HEK293T (cell line): ENCODE measurements at places on chromosomes 4 and X.

DNA sequence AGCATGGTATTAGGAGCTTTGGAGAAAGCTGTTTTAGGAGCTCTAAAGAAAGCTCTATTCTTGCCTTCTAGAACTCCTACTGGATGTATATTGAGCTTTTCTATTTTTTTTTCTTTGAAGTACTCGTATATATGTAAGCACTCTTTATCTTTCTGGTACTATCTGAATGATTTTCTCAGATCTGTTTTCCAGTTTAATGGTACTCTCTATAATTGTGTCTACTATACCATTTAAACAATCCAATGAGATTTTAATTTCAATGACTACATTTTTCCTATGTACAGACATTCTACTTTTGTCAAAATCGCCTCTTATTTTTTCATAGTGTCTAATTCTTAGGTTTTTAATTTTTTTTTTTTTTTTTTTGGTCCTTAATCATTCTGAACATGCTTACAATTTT is 328.1 kb downstream of the DCTD start:
- DNase-seq: no peak

GRCh38 chr4:115873048-115873447 is 759.6 kb upstream of the NDST4 start:
- no peak for DNase-seq

GRCh38 chrX:43860646-43861370 is 21.4 kb downstream of the MAOB start:
- no peak for DNase-seq

- peak; percentile 62 for DNase-seq
Measured at GRCh38 chrX:118847676-118848075, 24.1 kb downstream of the ZCCHC12 start.

DNA sequence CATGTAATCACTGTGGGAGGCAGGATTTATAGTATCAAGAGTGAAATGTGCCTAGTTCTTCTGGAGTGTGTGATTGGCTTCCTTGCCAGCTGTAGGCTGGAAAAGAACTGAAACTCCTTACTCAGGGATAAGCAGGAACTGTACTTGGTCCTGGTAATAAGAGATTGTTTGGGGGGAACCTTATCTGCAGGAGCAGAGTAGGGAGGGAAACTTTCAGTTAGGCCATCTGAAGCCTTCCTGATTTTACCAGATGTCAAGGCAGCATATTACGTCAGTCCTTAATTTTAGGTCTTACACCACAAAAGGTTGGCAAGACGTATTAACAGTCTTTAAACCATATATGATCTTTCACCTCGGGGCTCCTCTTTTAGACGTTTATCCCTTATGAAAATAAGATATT is 231.5 kb upstream of the FMR1 start:
- DNase-seq: no peak

DNA sequence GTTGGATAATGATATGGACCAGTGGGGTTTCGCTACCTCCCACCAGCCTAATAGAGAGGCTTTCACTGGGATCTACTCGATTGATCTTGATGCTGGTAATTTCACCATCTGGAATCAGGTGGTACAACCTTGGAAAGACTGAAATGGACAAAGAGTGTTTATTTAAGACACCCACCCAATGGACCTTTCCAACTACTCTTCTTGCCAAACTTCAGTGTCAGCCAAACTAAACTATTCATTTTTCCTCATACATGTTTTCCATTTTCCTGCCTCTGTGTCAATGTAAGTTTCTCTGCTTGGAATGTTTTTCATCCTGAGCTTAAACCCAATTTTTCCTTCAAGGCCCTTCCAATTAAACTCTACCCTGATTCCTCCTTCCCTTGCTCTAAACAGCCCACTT is 92.6 kb downstream of the LNX1 start:
- no peak for DNase-seq

DNA sequence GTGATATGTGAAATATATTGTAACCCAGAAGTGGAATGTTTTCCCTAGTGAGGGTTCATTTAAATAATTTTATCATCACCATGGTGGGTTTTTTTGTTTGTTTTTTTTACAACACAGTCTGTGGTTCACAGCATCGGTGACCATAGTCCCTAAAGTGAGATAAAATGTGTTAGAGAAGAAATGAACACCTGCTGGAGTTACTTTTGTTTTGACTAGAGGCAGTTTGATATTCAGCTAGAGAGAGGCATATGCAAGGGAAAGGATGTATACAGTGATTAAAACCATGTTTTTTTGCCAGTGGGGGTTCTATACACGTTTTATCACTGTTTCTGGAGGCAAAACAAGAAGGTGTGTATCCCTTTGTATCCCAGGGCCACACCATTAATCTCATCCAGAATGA is 541.5 kb downstream of the PCDH7 start:
- DNase-seq: no peak

DNA sequence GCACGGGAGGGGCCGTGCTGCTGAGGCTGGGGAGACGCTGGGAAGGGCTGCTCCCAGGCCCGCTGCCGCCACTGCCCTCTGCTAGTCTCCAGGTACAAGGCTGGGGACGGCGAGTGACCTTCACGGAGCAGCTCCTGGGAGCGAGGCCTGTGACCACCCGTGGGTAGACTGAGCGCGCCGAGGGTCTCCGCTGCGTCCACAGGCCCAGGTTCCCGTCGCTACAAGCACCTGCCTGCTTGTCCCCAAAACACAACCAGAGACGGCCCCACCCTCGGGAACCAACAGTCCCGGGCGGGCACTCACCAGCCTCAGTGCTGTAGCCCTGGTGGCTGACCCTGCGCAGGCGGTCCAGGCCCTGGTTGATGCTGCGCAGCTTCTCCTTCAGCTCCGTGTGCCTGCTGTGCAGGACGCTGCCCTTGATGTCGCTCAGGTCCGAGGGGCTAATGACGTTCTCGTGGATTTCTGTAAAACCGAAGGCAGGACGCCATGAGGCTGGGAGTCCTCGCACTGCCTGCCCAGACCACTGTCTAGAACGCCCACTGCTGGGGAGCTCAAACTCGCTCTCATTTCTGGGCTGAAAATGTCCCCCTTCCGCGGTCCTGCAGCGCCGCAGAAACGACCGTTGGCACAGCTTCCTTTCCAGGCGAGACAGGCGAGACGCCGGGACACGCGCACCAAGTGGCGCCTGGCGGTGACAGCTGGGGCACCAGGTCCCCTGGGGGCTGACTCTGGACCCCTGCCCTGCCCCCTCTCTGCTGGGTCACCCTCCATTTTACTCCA is 14.3 kb downstream of the LRPAP1 start:
- DNase-seq: no peak

- no peak for DNase-seq
Measured at GRCh38 chrX:102341867-102342266, 94.9 kb downstream of the NXF2 start.

GRCh38 chr4:141459020-141459419 is 177.4 kb upstream of the IL15 start:
- no peak for DNase-seq

GRCh38 chrX:132612821-132613564 is 124.2 kb upstream of the MBNL3 start:
- DNase-seq: peak; percentile 63

DNA sequence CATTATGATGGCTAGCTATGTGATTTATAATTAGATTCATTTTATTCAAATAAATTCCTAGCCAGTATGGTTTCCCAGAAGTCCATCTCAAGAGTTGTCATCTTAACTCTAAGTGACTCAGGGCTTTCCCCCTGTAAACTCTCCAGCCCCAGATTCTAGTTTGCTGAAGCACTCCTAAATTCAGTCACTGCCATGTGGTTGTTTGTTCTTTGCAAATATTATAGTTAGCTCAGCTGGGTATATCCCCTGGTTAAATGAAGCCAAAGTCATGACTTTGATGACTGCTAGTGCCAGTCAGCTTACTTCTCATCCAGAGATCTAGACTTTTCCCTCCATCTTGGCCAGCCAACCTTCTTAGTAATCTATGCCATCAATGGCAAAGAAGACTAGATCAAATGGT is 126.0 kb downstream of the GRIA3 start:
- no peak for DNase-seq

DNA sequence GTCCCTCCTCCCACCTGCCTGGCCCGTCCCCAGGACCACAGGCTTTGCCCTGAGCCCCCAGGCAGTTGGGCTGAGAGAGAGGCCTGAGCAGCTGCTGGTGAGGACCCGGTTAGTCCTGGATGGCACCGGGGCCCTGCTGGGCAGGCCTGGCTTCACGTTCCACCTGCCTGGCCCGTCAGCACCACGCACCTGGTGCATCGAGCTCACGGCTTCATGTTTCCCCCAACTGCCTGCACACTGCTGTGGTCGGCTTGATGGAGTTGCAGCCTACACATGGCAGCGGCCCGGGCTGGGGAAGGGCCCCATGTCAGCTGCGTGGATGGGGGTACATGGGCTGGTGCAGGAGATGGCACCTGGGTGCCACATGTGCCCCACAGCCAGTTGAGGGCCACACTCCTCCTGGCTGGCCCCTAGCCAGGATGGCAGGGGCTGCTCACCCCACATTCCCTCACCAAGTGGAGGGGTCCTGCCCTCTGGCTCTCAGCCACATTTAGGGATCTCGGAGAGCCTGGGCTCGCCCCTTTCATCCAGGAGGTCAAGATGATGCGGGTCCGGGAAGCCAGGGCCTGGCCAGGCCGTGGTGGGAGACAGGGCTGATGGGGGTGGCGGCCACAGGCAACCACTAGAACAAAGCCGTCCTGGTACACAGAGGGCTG is 28.5 kb downstream of the NKX1-1 start:
- DNase-seq: no peak

GRCh38 chr4:1363513-1363912 is 16.5 kb downstream of the UVSSA start:
- DNase-seq: no peak

GRCh38 chrX:78746496-78746895 is 1.0 kb upstream of the LPAR4 start:
- DNase-seq: no peak

DNA sequence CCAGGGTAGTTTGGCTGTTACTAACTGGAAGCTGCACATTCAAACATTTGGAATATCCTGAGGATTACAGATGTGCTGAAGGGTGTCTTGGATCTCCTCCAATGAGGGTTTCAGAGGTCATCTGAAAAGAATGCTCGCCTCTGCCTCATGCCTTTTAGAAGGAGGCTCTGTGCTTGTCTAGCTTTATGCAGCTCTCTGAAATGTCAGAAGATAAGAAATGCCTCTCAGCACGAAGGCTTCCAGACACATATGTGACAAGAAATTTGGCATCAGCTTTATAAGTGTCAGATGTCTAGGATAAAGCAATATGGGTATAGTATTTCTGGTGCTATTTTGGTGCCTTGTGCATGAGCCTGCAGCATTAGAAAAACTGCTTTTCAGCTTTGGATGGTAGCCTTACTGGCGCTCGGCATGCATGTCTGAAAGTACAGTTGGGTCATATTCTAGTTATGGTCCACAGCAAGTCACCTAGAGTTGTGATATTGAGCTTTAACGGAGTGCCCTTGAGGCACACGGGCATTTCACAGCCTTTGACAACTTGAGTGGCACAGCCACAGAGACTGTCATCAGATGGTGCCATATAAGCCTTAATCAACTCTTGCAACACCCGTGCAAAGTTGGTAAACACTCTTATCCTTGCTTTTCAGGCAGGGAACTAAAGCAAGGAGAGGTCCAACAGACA is 70.8 kb upstream of the PGRMC2 start:
- no peak for DNase-seq

DNA sequence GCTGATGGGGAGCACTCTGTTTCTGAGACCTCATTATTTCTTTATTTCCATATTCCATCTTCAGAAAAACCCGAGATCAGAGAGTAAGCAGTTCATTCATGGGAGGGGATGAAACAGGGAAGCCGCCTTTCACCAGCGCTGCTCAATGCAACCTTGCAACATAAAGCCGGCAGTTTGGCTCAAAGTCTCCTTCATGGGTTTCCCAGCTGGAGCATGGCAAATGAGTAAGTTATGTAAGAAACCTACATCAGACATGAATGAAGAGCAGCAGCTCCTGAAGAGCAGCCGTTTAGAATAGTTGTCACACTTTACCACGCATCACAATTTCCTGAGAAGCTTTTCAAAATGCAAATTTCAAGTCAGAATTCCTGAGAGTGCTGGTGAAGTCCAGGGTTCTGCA is 578.8 kb downstream of the FSTL5 start:
- no peak for DNase-seq

DNA sequence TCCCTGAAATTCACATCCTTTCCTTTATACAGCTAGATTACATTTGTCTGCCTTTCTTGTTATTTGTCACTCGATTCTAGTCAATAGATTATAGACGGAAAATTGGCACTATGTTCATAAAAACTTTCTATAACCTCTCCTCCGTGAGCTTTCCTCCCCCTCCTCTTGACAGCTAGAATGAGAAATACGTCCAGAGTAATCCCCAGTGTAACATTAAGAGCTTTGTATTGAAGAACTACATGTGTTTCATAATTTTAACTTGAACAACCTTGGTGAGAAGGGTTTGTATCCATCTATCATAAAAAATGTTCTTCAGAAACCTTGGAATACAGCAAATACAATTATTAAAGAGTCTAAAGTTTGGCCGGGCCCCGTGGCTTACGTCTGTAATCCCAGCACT is 1707.4 kb downstream of the PCDH7 start:
- no peak for DNase-seq

DNA sequence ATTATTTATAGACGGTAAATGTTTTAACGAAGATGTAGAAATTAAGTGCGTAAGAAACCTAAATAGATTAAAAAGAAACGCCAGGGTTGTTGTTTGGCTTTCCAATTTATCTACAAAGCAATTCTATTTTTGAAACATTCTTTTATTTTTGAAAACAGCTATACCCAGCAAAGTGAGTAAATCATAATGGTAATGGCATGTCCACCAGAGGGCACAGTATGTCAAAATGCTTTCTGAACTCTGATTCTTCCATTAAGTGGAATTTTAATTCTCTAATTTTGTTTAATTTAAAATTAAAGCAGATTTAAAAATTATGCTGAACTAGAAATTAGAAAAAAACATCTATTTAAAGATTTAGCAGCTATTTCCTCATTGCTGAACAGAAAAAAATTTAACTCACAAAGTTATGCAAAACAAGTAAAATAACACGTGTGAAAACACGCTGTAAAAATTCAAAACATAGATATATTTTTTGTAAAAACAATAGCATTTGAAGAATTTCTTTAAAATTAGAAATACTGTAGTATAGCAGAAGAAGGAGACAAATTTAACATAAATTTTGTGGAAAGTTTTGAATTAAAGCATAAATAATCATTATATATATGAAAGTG is 26.5 kb downstream of the RASSF6 start:
- no peak for DNase-seq

DNA sequence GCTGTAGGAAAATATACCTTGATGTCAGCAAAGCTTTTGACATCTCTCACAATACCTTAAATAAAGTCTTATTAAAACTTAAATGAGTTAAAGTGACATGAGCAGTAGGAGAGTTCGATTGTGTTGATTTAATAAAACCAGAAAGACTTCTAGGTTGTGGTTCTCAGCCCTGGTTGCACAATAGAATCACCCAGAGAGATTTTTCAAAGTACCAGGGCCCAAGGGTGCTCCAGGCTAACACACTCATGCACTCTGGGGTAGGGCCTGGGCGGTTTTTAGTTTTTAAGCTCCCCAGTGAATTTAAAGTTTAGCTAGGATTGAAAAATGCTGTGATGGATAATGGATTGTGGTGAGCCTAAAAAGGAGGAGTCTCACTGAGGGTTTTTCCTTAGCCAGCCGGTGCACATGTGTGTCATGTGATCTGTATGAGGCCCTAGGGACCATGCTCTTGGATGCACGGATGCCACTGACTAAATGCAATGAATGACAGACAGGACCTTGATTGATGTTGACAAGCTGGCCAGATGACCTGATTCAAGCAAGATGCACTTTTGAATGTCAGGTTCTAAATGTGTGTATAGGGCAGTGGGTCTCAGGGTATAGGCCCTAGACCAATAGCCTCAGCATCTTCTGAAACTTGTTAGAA is 185.0 kb downstream of the PTTG2 start:
- DNase-seq: no peak

GRCh38 chr4:78661086-78661690 is 109.6 kb downstream of the ANXA3 start:
- DNase-seq: no peak

- DNase-seq: no peak
Measured at GRCh38 chrX:2962381-2962780, 33.2 kb upstream of the ARSD start.
